ENCODE measurements at places on chromosomes 12 and 14.

GRCh38 chr12:2693980-2694610, 100.7 kb upstream of the FKBP4 start:
- no peak for DNase-seq

- DNase-seq, result no peak
These were observed 136.6 kb downstream of the FGD4 start for GRCh38 chr12:32536000-32536345.

GRCh38 chr12:50690925-50691324, 73.0 kb upstream of the ATF1 start:
- no peak for DNase-seq

DNA sequence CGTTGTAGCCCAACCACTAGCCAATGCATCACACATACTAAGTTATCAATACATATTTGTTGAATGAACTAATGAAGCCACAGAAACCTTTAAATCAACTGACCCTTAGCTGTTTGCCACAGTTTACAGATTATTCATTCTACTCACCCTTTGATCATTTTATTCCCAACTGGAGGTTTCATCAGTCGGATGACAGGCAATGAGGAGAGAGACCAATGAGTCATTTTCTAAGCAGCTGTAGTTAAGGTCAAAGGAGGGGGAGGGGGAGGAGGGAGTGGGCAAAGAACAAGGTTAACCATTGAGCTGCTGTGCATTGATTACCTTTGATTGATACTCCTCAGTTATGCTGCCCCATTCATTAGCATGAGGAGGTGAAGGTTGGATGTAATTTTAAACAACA, 469.5 kb downstream of the VRK1 start:
- DNase-seq, result no peak

DNA sequence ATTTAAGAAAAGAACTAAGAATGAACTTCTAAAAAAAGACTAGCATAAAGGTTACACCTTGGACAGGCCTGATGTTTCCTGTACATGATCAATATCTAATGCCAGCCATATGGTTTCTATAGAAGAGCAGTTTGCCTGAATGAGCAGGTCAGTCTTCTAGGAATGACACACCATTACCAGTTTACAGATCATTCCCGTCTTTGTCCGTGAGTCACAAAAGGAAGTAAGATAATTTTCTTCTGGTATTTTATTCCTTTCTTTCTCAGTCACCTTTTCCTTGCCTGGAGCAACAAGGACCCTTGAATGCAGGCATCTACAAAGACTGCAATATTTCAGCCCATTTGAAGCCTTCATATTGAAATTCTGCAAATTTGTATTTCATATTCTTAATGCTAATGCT, 44.6 kb upstream of the CNTN1 start:
- DNase-seq, result no peak

DNA sequence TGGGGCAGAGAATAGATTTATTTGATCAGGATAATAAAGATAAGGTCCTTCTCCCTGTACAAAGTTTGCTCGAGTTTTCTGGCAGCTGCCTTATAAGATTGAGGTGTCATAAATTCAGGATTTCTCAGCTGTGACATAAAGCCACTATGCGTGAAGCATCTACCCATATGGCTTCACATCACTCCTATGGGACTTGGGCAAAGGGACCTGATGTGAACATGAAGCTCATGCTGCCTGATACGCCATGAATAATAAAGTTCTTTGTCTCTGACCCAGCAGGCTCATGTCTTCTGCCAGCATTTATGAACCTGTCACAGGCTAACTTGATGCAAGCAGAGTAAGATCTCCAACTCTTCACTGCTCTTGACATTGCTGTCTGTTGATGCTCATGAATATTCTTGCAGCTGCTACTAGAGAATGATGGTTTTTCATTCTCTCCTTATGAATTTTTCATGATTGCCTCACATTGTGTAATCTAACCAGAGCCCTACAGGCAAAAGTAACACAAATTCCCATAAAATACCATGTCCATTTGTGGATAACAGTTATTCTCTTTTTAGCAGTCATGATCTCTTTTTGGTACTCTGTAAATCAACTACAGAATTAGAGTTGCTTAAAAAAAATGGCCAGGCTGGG, 49.0 kb upstream of the CPNE8 start:
- no peak for DNase-seq

GRCh38 chr12:118189741-118190191, 53.8 kb downstream of the PEBP1 start:
- DNase-seq, result no peak

DNA sequence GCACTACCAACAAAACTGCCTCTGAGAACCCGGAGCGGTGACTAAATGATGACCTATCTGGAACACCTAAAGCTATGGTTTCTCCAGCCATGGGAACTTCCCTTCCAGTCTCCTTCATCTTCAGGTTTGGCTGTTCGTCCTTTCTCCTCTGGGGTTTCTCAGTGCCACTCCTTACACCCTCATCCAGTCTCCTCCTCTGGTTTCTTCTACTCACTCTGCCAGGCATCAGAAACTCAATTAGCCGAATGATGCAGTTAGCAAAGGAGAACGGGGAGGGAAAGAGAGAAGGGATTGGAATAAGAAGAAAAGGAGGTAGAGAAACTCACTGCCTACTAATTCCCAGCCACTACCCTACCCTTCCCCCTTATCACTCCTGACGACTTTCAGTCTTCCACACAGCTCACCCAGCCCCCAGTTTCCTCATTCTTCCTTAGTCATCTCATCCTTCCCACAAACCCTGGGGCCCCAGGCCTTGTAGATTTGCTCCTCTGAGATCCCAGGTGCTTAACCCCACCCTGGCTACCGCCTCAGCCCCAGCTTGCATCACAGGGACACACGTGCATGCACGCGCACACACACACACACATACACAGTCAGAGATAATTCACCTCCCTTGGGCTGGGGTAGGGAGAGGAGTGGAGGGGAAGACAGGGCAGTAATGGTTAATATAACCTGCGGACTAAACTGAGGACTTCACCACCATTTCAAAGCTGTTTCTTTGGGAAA, 13.0 kb downstream of the FGD6 start:
- DNase-seq, result no peak

DNA sequence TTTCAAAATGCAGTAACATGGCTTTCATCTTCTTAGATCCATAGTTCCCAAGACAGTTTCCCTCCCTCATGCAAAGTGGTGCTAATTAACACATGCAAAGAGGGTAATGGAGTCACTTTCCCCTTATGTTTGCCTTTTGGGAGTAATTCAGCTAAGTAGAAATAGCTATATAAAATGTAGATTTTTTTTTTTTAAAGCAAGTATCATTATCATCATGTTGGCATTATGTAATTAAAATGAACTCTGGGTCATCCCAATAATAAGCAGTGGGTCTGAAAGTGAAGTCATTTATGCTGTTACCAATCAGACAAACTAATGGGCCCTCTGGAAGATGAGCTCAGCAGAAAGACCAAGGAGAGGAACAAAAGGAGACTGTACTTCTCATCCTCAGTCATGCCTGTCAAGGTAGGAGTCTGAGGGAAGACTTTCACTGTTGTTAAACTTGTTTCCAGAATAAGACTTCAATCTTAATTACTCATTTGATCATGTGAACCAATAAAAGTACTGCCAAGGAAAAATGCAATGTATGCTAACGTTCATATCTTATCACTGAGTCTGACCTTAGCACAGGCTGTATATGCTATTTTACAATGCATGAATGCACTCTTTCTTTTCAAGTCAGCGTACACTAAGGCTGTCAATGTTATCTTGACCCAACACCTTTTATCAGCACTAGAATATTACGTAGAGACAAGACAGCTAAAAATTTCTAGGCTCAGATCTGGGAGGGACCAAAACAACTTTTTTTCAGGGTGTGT, 26.8 kb downstream of the AREL1 start:
- no peak for DNase-seq

DNA sequence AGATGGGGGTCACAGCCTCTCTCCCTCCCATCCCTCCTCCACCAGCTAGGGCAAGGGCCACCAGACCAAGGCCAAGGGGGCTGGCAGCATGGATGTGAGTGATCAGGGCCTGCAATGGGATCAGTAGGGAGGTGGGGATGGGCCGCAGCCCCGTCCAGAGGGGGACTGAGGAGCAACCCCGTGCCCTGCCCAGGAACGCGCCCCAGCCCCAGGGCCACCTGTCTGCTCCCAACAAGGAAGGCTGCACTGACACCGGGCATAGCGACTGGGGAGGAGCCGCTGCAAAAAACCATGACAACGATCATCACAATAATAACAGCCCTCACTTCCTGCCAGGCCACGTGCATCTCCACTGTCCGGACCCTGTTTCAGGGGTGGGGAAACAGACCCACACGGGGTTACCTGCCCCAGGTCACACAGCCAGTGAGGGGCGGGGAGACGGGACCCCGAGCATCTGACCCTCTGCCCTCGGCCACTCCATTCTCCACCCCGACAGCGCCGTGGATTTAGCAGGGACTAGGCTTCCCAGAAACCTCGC, 24.3 kb downstream of the NCOR2 start:
- DNase-seq, result no peak

- DNase-seq, result no peak
These were observed 45.2 kb downstream of the RDH12 start for GRCh38 chr14:67746927-67747326.

DNA sequence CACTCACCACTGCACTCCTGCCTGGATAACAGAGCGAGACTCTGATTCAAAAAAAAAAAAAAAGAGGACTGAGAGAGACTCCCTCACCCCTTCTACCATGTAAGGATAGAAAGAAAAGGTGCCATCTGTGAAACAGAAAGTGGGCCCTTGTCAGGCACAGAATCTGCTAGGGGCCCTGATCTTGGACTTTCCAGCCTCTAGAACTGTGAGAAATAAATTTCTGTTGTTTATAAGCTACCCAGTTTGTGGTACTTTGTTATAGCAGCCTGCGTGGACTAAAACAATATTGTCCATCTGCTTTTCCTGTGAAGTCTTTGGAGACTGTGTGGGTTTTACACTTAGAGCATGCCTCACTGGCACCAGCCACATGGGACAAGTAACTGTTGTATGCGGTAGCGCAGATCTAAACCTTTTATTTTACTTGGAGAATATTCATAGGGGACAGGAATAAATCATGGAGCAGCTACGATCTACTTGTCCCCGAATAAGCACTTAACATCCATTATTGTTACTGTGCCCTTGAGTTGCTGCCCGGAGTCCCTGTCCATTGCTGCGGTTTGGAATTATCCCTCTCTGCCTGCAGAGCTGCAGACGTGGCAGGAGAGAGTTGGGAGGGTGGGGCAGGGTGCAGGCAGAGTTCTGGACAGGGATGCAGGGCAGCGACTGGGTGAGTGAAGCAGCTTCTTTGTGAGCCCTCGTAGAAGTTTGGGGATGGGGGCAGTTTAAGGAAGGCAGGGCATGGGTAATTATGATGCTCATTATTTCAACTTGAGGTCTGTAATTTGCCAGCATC, 52.4 kb upstream of the STON2 start:
- DNase-seq, result no peak

DNA sequence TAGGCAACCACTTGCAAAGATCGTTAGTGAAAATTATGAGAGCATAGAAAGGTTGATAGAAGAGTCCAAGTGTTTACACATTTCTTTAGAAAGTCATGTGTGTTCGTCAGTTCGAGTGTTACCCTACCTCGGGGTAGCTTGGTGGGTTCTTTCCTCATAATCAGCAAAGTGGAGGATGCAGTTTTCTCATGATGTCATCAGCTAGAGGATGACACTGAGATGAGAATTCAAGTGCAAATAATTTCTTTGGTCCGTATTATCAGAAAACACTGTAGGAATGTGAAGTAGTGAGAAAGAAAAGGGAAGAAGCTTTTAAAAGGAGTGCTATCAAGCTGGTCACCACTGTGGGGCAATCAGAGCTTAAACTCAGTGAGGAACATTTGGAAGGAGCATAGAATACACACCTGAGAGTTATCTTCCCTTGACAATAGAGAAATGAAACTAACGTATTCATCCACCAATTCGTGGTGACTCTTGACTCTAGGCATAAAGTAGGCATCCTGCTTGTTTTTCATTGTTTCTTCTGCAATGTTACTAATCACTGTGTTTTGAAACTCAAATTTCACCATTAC, 1340.9 kb upstream of the TMEM132C start:
- no peak for DNase-seq

GRCh38 chr14:21352587-21352986, 31.2 kb downstream of the SUPT16H start:
- DNase-seq, result no peak

DNA sequence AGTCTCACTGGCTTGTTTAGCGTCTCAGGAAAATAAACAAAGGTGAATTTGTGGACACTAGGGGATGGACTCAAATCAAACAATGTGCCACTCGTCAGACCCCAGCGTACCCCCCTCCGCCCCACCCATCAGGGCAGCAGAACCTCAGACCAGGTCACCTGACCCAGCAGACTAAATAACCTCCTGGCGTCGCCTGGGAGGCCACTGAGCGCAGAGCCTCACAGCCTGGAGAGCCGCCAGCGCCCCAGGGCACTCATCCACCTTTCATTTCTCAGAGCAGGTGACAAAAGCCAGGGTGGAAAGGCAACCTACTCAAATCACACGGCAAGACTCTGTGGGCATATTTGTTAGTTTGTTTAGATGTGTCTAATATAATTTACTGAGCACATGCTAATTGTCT, 100.9 kb downstream of the DICER1 start:
- DNase-seq, result no peak

GRCh38 chr12:6020930-6021329, 75.9 kb upstream of the ANO2 start:
- DNase-seq, result no peak

- no peak for DNase-seq
These were observed 85.7 kb downstream of the BORCS5 start for GRCh38 chr12:12442548-12443071.

DNA sequence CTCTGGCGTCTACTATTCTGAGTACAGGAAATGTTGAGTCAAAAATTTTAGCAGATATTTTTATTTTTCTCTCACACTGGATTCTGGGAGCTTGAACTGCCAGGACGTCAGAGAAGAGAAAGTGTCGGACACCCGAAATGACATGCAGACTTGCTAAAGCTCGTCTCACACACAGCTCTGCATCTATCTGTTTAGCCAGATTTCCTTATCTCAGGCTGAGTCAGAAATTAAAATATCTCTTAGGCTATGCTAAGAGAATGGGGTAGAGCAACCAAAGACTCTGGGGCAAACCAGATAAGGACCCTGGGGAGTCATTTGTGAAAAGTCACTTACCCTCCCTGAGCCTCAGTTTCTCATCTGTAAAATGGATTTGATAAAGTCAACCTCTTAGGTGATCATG, 1124.1 kb downstream of the VRK1 start:
- no peak for DNase-seq

DNA sequence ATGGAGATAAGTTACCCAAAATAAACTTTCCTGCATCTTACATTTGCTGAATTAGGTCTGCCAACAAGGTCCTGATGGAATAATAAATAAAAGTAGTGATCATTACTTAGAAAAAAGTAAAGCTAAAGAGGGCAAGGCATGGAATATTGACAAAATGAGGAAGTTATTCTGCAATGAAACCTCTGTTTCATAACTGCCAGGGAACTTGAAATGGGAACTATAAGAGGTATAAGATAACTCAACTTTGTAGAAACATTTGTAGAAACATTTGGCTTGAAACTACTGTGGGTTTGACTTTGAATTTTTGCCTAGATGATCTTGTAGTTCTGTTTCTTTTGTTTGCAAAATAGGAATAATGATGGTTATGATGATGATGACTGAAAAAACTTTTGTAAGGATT, 18.7 kb upstream of the YBX3 start:
- no peak for DNase-seq

Data from activated CD4-positive, alpha-beta T cell treated with anti-CD3 and anti-CD28 coated beads, Interleukin-2, amount 50 U/mL, for 24 hours (primary cell).